Eye (tissue), 1 donor: ENCODE measurements at places on chromosomes 4 and X.
A peak's percentile ranks its signal among the peaks of the same experiment; 100 is the strongest.

DNA sequence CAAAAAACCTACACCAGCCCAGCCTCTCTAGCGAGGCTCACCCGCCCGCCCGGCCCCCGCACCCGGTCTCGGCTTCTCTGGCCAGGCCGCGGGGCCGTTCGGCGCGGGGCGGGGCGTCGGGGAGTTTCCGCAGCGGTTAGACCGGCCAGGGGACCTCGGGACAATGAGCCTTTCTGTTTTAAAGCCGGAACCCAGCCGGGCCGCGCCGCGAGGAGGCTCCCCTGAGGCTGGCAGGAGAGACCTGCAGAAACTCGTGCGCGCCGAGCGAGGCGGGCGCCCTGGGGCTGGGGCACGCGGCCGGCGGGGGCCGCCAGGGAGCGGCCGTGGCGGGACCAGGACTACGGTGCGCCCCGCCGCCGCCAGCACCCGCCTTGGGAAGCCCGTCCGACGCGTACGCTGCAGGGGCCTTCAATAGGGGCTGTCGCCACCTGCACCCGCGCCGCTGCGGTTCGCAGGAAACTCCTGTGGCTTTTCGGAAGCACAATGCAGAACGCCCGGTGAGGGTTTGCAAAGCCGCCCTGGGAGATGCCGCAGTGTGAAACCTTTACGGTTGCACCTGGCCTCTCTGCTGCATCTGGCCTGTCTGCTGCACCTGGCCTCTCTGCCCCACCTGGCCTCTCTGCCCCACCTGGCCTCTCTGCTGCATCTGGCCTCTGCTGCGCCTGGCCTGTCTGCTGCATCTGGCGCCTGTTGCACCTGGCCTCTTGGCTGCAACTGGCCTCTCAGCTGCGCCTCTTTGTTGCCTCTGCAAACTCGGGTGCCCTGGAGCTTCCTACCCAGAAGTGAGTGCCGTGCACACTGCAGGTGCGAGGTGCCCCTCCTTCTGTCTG lies 63.9 kb downstream of the TRAPPC11 start:
- DNase-seq: peak; percentile 77

DNA sequence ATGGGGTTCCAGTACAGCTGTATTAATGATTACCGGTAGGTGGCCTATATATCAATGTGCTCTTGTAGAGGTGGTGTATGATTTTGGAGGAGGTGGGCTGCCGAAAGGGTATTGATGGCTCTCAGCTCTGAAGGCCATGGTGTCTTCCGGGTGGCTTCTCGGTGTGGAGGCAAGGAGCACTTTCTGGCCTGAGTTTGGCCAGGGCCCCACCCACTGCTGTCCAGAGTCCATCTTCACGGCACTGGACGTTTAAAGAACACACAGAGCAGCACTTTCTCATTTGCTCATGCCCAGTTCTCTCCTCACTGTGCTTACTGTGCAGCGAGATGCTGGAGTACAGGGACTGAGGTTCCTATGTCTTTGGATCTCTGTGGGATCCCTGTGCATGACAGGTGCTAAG lies 16.1 kb downstream of the BST1 start:
- DNase-seq: no peak

DNA sequence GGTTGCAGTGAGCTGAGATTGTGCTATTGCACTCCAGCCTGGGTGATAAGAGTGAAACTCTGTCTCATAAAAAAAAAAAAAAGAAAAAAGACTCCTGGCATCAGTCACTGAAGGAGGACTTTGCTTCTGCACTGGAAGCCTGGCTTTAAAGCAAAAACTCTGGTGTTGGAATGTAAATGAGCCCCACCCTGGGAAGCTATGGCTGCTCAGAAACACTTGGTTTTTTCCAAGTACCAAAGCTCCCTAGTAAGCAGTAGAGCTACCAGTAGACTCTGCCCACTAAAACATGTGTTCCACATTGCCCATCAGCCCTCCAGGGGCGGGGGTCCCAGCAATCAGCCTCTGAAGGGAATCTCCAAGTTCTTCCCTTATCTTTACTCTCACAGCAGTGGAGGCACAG lies 154.4 kb downstream of the SHROOM3 start:
- DNase-seq: peak; percentile 51

DNA sequence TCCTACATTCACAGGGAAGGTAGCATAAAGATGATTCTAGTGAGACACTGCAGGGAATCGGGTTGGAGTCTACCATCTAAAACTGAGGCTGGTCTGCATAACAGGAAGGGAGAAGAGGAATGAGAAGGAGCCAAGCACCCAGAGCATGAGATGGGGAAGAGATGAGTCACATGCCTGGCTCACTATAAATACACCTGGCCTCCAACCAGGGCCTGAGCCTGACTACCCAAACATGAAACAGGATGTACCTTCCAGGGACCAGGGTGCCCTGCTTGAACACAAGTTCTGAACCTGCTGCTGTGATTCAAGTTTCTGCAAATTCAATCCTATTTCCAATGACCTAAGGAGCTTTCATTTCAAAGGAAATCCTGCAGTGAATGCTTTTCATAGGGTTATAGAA lies 24.9 kb downstream of the CD99L2 start:
- no peak for DNase-seq

DNA sequence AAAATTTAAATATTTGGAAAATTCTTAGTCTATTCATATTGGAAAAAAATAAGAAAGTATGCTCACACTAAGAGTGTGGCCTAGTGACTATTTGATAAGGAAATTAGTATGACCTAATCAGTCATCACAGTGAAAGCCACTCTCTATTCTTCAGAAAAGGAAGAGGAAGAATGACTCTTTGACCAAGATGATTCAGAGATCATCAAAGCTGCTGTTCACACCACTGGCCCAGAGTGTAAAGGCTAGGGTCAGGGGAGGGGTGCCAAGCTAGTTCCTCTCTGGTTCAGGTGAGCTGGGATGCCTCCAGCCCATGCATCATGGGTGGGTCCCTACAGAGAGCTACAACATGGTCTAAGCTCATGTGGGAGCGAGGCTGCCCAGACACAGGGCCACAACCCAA lies 396.9 kb upstream of the NDST3 start:
- no peak for DNase-seq

GRCh38 chr4:83516042-83516772 lies 19.7 kb upstream of the GPAT3 start:
- DNase-seq: no peak

DNA sequence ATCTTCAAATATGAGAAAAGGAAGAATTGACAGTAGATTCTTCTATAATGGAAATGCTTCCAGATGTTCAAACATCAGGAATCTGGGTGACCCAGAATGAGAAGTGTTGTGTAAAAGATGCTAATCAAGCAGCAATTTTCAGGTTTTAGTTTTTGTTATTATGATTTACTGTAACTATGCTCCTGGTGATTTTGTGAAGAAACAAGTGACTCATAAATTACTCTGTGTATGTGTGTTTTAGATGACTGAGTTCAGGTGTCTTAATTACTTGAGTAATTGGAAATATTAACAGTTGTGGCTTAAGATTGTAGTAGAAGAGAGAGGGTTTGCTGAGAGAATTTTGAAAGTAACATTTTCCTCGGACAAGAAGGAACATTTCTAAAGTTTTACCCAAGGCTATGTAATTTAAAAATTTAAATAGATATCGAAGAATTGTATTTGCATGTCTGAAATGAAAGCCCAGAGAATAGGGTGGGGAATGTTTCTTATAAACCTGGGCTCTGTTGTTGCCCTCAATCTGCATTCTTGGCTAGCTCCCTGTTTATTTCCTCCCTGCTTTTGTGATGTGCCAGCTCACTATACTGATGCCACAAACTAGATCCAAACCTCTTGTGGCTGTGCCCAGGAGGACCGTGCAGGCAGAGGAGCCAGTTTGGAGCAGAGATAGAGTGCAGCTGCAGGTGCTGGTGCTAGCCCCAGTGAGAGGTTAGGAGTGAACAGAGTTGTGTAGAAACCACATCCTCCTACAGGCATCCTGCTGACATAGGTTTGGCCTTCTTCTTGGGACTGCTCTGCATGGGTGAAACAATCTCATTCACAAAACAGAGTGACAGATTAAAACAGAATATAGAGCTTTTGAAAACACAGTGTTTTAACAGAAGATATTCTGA lies 25.4 kb upstream of the TNIP3 start:
- DNase-seq: no peak

GRCh38 chrX:49162620-49163019 lies at the start of gene MAGIX:
Gene MAGIX, plus strand, starts transcription at chrX:49162758. Its CDS starts 132 bp downstream, at chrX:49162890.
- no peak for DNase-seq

DNA sequence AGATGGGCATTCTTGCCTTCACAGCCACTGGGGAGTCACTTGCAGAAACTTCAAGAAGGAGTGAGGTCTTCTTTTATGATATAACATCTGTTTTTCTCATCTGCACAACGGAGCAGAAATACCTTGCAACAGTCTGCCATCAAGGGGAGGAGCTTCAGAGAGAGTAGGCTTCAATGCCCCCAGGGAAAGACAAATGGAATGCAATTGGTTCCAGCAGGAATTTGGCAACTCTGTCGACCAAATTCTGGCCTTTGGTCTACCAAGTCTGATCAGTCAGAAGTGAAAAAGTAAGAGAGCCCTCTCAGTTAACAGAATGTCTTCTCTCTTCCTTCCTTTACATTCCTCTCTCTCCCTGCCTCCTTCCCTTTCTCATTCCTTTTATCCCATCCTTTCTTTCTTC lies 229.3 kb downstream of the IDS start:
- no peak for DNase-seq

GRCh38 chr4:10577508-10578426 lies 106.8 kb downstream of the CLNK start:
- no peak for DNase-seq

DNA sequence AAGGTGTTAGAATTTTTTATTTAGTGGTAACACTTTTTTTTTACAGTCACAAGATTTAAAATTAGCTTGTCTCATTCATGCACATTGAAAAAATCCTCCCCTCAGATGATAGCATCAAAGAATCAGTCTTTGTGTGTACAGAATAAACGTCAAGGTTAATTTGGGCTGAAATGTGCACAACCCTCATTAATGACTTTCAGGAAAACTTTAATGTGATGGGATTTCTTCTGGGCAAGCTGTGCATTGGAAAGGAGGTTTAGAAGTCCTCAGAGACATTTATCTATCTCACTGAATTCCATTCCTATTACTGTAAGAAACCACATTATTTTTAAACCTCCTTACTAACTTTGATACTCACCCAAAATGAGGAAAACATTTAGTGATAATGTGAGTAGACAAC lies 88.2 kb upstream of the TECRL start:
- peak; percentile 74 for DNase-seq

GRCh38 chrX:115534383-115534782 lies 26.6 kb upstream of the PLS3 start:
- DNase-seq: no peak

GRCh38 chrX:154074199-154074598 lies 23.3 kb downstream of the MECP2 start:
- no peak for DNase-seq

DNA sequence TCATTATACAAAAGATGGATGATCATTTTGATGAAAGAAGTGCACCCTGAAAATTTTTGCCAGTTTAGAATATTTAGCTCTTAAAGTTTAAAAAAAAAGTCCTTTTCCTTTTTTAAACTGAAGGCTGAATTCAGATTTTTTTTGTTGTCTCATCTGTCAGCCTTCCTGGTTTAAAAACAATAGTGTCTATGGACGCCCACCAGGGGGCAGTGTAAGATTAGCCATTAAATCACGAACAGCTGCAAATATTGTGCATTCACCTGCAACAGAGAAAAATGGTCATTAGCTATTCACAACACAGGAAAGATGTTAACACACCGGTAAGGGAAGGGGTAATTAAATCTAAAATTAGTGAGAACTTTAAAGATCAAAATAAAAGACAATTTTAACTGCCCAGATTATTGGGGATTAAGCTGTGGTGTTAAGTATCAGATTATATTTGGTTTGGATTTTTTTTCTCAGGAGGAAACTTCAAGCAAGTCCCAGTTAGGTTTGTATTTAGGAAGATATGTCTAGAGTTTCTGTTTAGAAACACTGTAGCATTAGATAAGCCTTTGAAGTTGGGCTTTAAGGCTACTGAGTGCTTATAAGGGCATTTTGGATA lies 4.4 kb upstream of the CXorf38 start:
- peak; percentile 82 for DNase-seq

- DNase-seq: no peak
These were observed 77.4 kb downstream of the COMMD8 start for GRCh38 chr4:47386146-47386545.

DNA sequence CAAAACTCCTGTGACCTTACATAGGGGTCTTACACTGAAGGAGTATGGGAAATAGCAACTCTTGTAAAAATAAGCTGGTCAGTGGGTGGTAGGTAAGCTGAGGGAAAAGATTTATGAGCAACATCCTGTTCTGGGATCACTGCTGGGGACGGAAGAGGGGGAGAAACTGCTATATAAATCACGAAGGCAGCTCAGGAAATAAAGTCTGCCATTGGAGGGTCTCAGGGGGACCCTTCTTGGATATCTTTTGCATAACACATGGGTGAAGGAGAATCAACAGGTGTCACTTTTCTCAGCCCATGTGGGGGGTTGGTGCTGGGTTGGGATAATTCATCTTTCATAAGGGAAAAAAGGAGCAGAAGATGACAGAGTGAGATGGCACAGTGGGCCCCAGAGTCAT lies 33.7 kb downstream of the AFF1 start:
- DNase-seq: no peak

GRCh38 chr4:95984081-95984480 lies 144.2 kb downstream of the PDHA2 start:
- no peak for DNase-seq
